ENCODE measurements at places on chromosomes 11 and 22.

- no peak for DNase-seq
Observed at GRCh38 chr11:47969401-47969800, 11.0 kb upstream of the PTPRJ start.

DNA sequence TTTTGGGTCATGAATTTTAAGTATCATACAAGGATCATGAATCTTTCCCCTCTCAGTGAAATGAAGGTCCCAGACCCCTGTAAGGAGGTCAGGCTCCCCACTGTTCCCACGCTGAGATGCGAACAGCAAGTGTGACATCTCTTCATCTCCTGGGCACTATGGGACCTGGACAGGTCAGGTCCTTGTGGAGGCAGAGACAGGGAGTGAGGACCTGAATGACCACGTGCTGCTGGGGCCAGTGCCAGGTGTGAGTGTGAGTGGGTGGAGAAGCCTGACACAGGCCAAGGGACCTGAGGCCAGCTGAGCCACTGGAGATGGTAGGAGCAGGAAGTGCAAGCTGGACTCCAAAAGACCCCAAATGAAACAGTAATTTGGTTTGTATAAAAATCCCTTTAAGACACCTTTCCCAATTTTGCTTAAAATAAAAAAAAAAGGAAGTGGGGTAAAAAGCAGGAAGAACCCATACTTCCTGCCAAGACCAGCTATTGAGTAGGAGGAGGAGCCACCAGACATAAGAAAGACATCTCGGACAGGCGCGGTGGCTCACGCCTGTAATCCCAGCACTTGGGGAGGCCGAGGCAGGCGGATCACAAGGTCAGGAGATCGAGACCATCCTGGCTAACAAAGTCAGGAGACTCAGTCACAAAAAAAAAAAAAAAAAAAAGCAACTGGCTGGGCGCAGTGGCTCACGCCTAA, 35.4 kb upstream of the SERPIND1 start:
- DNase-seq = no peak

- DNase-seq = no peak
Observed at GRCh38 chr11:65699306-65699705, 12.7 kb upstream of the KAT5 start.

DNA sequence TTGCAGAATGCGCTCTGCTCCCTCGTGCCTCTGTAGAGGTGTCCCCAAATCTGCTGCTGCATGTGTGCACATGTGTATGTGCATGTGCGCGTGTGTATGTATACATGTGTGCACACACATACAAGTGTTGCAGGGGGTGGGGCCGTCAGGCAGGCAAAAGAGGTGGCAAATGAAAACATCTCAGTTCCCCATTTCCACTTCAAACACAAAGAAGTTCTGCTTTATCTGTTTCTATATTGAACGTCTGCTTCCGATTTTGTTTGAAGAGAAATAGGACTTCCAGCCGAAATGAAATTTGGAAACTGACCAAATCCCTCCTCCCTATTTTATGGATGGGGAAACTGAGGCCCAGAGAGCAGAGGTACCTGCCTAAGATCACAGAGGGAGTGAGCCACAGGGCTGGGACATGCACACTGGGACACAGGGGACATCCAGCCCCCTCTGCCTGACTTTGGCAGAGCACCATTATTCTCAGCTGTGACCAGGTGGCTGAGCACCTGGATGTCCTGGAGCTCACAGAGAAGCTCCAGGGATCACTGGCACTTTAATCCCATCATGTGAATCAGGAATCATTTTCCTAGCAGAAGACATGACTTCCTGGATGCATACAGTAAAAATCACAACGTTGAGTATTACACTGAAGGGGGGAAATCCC, 41.2 kb upstream of the ALX4 start:
- no peak for DNase-seq

DNA sequence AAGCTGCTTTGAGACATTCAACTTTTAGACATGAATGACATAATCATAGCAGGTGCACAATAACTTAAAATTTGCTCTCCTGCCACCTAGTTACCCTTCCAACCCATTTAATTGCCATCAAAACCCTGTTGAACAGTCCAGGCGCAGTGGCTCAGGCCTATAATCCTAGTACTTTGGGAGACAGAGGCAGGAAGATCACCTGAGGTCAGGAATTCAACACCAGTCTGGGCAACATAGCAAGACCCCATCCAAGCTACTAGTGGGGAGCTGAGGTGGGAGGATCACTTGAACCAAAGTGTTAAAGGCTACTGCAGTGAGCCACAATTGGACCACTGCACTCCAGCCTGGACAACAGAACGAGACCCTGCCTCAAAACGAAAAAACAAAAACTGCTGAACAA, 4.0 kb upstream of the PHF21A start:
- DNase-seq = no peak

- DNase-seq = peak; percentile 54
Observed at GRCh38 chr22:37747080-37747714, 50.3 kb downstream of the TRIOBP start.

DNA sequence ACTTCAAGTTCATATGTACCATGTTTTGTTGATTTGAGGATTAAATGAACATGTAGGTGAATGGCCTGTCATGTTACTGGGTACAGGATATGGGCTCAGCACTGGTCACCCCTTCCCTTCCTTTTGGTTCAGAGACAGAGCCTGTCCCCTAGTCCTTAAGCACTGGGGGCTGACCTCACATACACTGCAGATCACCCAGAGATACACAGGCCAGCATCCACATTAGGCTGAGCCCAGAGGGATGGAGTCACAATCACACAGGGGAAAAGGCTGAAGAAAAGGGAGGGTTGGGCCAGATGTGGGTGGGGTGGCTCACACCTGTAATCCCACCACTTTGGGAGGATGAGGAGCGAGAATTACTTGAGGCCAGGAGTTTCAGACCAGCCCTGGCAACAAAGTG, 62.3 kb downstream of the IGLL5 start:
- no peak for DNase-seq

DNA sequence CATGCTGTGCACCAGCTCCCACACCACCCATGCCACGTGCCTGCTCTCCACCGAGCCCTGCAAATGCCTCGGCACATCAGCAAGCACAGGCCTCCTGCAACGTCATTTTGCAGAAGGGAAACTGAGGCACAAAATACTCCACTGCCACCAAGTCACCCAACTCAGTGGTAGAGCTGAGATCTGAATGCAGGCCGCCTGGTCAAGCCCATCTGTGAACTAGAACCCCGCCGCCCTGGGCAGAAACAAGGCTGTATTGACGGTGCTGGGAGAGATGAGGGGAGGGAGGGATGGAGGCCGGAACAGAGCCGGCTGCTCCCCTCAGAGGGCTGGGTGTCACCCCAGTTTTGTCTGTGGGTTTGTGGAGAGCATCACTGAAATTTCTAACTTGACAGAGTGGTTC, 81.4 kb downstream of the CDKN1C start:
- no peak for DNase-seq

DNA sequence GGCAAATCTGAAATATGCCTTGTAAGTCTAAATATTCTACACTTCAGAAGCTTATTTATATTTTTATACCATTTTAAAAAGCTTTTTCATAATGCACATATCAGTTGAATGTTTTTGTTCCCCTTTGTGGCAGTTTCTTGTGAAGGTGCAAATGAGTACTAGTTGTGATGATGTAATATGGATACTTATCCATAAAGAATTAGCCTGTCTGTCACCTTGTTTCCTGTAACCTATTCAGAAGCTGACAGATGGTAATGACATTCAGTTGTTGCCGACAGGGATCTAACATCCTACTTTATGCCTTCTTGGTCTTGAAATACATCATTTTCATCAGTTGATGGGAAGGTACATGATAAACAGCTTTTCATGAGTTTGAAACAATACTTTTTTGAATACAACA, 2.9 kb downstream of the QSER1 start:
- no peak for DNase-seq

GRCh38 chr11:64990222-64990923, 6.4 kb downstream of the BATF2 start:
- peak; percentile 46 for DNase-seq

- no peak for DNase-seq
Observed at GRCh38 chr22:41880653-41881052, 34.2 kb downstream of the SHISA8 start.

DNA sequence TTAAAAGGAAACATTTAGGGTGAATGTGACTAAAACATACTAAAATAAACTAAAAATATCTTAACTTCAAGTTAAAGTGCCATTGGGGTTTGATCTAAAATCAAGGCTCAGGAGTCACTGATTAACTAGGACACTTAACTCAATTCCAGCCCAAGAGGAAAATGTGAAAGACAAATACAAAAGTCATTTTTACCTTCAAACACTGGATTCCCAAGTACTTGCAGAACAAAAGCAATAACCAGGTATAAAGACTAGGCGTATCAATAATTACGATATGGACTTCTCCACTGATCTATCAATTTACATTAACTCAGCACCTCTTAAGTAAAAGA, 15.6 kb downstream of the ALKBH8 start:
- DNase-seq = no peak

All from cardiac fibroblast (primary cell).